A172 (cell line): ENCODE measurements at places on chromosomes 2 and 18. TPM values are rescaled to one million over a fixed set of nuclear protein-coding genes. Genes with fewer than 3 reads are reported as not detected.
A peak's percentile ranks its signal among the peaks of the same experiment; 100 is the strongest.

GRCh38 chr2:100077456-100077855 lies 64.9 kb downstream of the AFF3 start:
- no peak for DNase-seq

GRCh38 chr2:20179755-20180594 lies 45.0 kb downstream of the SDC1 start:
- no peak for DNase-seq

GRCh38 chr2:183927406-183928325 lies 670.7 kb upstream of the ZNF804A start:
- peak; percentile 66 for DNase-seq

DNA sequence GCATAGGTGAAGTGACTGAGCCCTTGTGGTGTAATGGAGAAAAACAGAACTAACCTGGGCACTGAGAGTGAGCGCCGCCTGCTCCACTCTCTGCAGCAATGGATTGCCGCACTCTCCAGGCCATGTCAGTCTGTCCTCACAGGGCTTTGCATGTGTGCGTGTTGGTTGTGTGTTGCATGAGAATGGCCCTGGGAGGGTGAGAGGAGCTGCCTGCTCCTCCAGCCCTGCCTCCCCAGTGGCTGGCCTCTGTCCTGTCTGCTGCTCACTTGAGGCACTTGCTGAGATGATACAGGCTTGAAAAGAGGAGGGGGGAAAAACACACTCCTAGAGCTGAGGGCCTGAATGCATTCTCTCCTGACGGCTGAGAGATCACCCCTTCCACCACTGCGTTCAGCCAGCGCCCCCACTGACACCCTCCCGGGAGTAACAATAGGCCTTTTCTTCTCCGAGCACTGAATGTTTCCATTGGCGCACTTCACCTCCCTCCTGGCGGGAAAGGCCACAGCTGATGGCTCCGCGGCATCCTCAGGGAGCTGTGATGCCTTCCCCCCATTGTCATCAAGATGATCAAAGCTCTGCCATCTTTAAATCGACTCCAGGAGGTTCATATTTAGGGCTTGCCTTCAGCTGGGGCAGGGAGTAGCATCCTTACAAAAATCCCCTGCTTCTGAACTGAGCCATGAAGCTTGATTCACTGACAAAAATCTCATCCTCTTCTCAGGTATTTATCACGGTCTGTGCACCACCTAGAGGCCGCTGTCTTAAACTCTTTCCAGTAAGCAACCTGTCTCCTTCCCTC lies 49.9 kb upstream of the DAPL1 start:
- DNase-seq: peak; percentile 71

The EGR4 gene
- not detected in 2 replicates for total RNA-seq

DNA sequence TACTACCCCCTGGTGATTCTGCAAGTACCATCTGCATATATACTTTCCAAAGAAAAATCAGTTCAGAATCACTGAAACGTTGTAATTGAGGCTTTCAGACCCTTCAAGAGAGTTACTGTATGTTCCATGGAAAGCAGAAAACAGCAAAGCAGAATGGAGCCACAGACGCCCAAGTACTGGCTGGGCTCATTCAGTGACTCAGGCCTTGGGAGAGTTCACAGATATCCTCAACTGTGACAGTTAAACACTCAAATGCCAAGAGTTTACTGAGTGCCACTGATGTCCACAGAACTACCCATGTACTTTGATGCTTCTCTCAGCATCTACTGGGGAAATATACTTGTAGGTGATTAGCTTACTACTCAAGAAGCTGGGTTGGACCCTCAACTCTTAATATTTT lies 303.4 kb downstream of the TCF4 start:
- DNase-seq: no peak

DNA sequence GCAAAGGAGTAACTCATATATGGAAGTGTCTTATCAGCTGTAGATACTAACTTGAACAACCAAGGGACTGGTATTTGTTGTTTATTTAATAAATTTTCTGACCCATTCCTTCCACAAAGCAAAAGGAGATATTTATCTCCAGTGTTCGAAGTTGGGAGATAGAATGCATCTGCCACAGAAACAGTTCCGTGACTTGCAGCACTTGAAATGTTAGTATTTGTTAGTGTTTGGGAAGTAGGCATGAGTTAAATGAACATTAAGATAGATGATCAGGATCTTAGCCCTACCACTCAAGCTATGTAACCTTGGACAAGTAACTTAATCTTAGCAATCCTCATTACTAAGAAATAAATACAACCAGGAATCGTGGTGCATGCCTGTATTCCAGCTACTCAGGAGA lies 12.1 kb upstream of the SULT1C4 start:
- no peak for DNase-seq

DNA sequence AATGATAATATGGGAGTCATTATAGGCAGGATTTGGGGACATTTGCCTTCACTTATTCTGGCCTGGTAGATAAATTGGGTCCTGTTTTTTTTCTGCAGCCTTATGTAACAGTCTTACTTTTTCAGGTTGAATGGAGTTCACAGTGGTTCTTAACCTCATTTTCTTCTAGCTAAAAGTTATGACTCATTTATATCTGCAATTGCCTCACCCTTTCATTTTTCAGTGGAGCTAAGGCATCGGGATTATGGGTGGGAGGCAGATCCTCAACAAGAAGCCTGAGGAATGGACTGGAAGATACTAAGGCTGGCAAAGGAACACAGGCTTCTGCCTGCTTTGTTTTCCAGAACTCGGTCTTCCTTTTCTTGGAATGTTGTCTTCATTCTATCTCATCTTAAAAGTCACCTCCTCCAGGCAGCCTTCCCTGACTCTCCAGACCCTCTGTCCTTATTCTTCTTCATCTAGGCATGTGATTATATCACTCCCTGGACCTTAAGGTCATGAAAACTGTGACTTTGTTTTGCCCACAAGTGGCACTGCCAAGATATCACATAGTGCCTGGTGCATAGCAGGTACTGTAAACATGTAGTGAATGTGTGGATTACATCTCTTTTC lies 41.0 kb upstream of the ACSL3 start:
- DNase-seq: no peak

DNA sequence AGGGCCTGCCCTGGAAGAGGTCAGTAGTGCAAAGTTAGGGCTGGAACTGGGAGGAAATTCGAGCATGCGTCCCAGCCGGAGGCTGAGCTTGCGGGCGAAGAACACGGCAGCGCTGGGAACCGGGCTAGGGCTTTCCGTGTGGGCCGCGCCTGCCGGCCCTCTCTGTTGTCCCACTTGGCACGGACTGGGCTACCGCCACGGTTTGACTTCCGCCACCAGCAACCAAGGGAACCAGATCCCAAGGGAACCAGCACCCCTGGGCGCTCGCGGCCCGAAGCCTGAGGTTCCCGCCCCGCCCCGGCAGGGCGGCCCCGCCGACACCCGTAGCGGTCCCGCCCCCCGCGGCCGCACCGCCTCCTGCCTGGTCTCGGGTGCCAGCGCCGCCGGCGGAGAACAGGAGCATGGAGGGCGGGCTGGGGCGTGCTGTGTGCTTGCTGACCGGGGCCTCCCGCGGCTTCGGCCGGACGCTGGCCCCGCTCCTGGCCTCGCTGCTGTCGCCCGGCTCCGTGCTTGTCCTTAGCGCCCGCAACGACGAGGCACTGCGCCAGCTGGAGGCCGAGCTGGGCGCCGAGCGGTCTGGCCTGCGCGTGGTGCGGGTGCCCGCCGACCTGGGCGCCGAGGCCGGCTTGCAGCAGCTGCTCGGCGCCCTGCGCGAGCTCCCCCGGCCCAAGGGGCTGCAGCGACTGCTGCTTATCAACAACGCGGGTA lies at the start of gene SPR:
Gene SPR, plus strand, starts transcription at position 377 of the 708 bp plus-strand sequence. Its CDS starts 25 bp downstream, at position 402.
- DNase-seq: peak; percentile 63

- DNase-seq: peak; percentile 35
These were observed 4.1 kb downstream of the CDK5R2 start for GRCh38 chr2:218963601-218964000.

GRCh38 chr2:190578158-190579057 lies 43.9 kb upstream of the NEMP2 start:
- peak; percentile 21 for DNase-seq

- DNase-seq: no peak
These were observed 6.9 kb upstream of the MGAT4A start for GRCh38 chr2:98737848-98738247.

DNA sequence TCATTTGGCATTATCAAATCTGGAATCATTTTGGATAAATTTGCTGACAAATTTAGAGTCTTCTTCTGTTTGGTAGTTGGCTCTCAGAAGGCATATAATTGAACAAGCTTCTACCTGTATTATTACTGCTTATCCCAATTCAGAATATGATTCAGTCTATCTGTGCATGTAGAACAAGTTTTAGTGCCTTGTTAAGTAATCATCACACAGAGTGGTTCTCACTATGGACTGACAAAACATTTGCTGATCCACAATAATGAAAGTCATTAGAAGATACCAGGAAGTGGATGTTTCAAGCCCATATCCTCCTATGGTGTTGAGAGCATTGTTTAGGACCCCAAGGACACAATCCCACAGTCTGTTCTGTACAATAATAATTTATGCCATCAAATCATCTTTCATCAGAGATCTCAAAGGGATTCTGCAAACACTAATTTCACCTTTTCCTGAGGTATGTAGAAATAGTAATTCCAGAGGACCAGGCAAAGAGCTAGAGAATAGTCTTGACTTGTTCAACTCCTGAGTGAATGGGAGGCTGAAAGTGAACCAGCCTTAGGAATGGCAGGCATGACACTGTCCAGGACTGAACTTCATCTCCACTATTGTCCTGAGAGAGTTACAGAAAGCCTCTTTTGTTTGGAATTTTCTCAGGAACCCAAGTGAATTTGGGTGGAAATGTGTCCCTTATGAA lies 29.6 kb upstream of the DSC1 start:
- DNase-seq: no peak

DNA sequence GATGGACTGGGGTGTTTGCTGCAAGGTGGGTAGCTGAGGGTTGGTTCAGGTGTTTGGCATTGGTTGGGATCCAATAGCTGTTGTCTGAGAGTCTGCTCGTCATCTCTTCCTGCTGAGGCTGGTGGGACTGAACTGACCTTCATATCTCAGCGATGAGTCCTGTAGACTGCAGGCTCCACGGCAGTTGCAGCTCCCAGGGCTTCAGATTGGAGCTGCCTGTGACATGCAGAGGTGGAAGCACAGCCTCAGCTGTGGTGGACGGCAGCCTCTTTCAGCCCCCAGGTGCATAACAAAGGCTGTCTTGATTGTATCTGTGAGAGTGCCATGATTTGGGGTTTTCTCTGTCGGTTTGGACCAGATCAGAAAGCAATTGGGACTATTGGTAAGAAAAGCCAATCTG lies 3.9 kb upstream of the IL1R2 start:
- no peak for DNase-seq

GRCh38 chr2:187964746-187965145 lies 326.9 kb upstream of the GULP1 start:
- DNase-seq: no peak

- peak; percentile 63 for DNase-seq
These were observed 40.2 kb upstream of the NEB start for GRCh38 chr2:151774506-151774905.

DNA sequence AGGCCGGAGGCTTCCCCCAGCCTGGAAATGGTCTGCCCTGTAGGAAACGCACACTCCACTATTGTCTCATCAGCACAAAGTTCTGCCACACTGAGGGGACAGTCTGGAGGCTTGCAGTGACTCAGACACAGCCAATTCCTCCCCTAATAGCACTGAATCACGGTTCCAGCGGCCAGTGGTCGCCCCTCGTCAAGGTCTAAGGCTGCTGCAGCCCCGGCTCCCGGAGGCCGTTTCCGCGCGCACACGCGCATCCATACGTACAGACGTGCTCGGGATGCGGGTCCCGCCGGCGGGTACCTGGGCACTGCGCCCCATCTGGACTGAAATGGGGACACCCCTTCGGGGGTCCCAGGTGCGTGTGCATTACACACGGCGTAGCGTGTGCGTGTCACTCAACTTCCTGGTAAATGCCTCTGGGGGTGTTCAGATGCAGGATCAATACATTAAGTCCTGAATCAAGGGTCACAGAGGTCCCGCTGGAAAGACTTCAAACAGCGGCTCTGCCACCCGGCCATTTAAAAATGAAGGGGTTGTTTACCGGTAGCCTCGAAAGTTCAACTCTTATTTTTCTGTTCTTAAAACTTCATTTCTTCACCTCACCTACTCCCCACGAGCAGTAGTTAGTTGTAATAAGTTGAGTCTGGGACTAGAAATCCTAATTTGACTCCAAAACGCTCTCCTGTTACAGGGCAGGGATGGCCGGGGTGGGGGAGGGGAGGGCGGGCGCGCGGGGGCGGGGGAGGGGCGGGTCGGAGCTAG lies 572 bp upstream of the ZNF516 start:
- no peak for DNase-seq

The GREB1 gene
- 2.8 and 3.4 TPM in 2 replicates for total RNA-seq

GRCh38 chr2:151403914-151404313 lies 5.8 kb upstream of the RIF1 start:
- no peak for DNase-seq

DNA sequence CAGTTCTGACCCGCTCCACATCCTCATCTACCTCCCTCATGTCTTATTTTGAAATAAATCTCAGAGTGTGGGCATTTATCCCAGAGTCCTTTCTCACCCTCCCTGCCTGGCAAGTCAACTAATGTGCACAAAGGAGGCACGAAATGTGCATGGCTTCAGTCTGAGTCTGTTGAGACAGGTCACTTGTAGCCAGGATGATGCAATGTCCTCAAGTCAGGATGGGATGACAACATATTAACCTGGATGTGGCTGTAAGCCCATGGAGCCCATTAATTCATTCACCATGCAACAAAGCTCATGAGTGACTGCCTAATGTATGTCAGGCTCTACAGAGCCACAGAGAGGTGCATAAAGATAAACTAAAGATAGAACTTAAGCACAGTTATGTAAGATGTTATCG lies 34.5 kb downstream of the KCNG3 start:
- no peak for DNase-seq

The CDKL4 gene
- total RNA-seq: 0.10 TPM in 1 of 2 replicates, not detected in the other

- peak; percentile 47 for DNase-seq
These were observed 43.4 kb upstream of the KYNU start for GRCh38 chr2:142834021-142834420.

The GPR75 gene
- total RNA-seq: 0.81 and 1.3 TPM in 2 replicates

DNA sequence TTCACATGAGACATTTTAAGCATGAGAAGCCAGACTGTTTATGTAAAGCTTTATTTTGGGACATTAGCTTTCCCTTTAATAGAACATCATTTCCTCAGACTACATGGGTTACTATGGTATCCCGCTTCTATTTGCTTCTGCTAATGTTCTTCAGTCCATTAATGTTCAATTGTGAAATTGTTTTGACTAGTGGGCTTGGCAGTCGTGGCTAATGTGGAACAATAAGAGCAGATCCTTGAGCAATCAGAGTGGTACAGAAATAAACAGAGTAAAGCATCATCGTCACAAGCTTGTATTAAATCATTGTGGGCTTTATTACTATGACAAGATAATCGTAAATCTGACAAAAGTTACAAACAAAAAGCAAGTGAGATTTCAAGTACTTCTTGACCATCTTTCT lies 60.2 kb downstream of the PDE1A start:
- no peak for DNase-seq

GRCh38 chr18:48333563-48333962 lies 75.6 kb downstream of the ZBTB7C start:
- DNase-seq: no peak

- no peak for DNase-seq
These were observed 162.1 kb downstream of the CPS1 start for GRCh38 chr2:210718503-210718902.

The TMEM37 gene
- 0.12 and 1.3 TPM in 2 replicates for total RNA-seq
